ENCODE measurements at places on chromosomes 1 and 21.
A peak's percentile ranks its signal among the peaks of the same experiment; 100 is the strongest.

DNA sequence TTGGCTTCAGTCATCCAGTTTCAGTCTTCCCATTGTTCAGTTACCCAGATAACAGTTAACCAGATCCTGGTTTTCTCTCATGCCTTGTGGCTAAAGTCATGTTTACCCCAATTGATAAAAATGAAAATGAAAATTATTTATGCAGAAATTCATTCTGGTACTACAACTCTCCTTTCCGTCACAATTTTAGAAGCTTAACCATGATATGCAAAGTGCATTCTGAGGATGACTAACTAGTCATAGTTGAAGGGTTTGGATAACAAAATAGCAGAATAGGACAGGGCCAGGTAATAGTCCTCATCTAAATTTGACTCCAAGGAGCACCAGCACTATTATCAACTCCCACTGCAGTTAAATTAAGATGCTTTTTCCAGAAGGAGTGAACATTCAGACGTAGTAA, 94.7 kb downstream of the NTMT2 start:
- ATAC-seq, result no peak

DNA sequence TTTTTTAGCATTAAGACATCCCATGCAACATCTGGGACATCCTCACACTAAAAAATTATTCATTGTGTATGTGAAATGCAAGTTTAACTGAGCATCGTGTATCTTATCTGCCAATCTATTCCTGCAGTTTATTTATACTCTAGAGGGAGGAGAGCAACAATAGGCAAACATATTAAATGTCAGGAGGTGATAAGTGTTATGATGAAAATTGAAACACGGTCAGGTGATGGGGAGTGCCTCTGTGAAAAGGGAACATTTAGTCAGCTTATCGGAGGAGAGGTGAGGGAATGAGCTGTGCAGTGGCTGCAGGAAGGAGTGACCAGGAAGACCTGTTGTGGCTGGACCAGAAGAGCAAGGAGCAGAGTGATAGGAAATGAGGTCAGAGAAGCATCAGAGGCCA, 775 bp upstream of the EFCAB14 start:
- ATAC-seq, result no peak

DNA sequence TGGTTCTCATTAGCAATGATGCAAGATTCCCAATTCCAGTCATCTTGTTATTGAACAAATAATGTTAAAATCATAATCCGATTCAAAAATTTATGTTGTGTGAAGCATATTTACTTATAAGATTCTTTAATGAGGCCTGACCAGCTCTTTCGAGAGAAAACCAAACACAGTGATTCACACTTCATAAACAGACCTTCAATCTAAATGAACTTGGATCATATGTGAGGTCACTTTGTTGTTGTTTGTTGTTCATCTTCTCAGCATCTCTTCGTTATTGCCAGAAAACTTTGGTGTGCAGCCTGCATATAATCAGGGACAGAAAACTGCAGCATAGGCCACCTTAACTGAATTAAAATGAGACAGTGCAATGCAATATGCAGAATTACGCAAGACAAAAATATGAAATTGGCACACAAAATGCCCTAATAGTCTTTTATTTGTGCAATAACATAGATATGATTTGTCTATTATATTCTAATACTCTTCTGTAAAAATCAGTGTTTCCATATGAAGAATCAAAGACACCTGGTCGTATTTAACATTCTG, 30.1 kb downstream of the NCAM2 start:
- no peak for ATAC-seq

GRCh38 chr1:14494911-14495310, 103.6 kb upstream of the KAZN start:
- no peak for ATAC-seq

GRCh38 chr1:240149484-240150094, 57.9 kb downstream of the FMN2 start:
- no peak for ATAC-seq

DNA sequence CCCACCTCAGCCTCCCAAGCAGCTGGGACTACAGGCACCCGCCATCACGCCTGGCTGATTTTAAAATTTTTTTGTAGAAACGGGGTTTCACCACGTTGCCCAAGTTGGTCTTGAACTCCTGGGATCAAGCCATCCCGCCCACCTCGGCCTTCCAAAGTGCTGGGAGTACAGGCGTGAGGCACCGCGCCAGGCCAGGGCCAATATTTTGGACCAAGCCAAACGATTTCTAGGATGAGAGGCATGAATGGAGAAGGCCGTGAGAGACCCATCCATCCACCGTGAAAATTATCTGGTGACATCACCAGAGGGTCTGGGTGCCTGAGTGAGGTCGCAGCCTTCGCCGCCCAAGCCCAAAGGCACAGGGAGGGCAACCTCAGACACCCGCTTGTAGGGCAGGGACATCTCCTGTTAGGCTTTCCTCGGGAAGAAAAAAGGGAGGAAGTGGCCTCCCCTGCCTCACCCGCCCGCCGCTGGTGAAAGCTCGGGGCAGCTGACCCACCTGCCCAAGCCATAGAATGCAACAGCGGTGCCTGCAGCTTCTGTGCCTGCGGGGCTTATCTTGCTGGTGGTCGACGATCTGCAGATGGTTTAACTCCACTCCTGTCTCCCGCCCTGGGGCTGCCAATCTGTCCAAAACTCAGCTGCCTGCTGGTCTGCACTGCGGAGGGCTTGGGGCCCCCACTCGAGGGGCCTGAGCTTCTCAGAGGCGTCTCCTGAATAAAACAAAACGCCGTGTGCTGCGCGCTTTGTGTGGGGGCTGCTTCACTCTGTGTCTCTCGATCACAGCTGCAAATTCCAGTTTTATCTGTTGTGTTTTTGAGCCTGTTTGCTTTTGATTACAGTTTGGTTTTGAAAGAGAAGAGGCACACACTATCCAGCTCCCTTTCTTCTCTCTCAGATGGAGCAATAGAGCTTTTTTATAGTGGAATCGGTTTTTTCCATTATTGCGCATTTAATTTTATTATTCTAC, 85.8 kb downstream of the MRPS6 start:
- no peak for ATAC-seq

GRCh38 chr1:234486858-234487840, 8.2 kb upstream of the TARBP1 start:
- ATAC-seq, result no peak

- ATAC-seq, result no peak
Measured at GRCh38 chr1:97778718-97779117, 142.1 kb downstream of the DPYD start.

DNA sequence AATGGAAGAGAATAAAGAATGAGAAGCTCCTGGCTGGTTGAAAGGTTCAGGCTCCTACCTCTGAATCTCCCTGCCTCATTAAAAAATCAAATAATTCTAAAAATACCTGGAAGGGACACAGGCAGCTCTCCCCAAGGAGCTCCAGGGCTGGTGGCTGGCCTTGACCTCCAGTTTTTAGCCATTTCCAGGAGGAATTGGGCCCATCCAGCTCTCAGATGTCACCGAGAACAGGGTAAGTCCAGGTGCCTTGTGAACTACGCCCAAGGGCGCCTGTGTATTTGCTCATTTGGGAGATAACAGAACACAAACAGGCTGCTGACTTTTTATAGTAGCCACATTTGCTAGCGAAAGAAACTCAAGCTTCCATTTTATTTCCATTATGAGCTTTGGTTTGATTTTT, 321.0 kb upstream of the C1orf174 start:
- no peak for ATAC-seq

- no peak for ATAC-seq
Measured at GRCh38 chr1:82154219-82154970, 353.7 kb downstream of the ADGRL2 start.

DNA sequence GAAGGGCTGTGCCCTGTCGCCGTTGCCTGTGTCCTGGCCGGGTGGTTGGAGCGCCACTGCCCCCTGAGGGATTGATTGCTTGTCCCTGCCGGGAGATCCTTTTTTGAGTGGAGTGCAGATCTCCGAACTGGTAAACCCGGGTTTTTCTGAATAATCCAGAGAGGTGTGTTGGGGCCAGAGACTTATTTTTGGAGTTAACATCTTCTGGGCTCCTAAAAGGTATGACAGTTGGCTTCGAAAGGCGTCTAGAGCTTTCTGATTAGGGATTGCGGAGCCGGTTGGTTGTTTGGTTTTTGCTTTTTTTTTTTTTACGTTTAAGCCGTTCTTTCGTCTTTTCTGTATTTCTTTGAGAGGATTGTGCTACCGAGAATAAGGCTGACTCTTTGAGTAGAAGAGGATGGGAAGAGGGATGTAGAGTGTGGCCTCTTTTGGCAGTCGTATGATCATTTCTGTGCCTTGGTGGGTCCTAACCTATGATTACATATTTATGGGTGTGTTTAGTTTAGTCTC, 756 bp downstream of the RLF start:
- ATAC-seq, result no peak

DNA sequence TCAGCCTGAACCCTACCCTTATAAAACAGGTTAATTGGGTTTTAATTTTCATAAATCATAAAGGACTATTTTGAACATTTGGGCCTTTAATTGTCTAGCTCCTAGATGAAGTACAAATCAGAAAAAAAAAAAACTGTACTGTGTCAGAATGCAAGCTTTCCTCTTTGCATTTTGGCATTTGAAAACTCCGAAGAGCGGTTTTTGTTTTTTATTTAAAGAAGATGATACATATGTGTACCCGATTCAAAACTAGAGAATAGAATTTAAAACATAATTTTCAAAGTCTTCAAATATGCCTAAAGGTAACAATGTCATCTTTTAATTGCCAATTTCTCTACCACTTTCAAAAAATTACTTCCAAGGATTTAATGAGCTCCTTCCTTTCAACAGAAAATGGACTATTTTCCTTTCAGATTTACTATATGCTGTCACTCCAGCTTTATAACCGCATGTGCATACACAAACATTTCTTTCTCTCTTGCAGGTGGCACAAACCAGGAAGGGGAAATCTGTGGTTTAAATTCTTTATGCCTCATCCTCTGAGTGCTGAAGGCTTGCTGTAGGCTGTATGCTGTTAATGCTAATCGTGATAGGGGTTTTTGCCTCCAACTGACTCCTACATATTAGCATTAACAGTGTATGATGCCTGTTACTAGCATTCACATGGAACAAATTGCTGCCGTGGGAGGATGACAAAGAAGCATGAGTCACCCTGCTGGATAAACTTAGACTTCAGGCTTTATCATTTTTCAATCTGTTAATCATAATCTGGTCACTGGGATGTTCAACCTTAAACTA, 33.7 kb downstream of the MRPL39 start:
- ATAC-seq, result peak; percentile 71

- ATAC-seq, result no peak
Measured at GRCh38 chr21:28818663-28819278, 173.9 kb downstream of the LTN1 start.

GRCh38 chr21:43654806-43655489, 4.3 kb downstream of the HSF2BP start:
- ATAC-seq, result no peak
